ENCODE measurements at places on chromosomes 13 and 19.

- DNase-seq = peak; percentile 7
Observed at GRCh38 chr19:9792206-9793070, 23.9 kb upstream of the ZNF846 start.

DNA sequence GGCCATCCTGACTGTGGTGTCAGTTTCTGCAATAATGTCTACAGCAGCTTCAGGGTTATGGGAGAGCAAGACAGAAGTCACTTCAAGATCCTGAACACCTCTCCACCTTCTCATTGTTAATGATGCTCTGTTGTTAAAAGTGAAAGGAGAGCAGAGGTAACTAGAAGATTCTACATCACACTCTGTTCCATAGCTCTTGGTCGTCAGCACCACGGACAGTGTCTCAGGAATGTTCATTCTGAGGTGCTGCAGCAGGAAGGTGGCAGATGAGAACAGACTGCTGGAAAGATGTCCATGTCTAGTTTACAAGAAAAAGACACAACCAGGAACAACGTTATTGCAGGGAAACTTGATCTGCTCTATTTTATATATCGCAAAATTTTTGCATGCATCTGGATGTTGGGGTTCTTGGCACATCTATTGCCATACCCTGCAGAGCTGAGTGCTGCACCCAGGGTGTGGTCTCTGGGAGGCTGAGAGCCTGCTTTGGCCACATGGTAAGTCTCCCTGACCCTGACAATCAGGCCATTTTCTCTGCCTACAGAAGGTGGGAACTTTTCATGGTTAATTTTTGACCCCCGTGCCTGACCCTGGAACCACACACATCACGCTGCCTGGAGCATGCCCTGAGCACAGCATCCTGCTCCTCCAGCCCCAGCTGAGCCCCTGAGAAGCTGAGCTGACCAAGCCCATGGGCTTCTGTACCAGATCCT is 12.7 kb downstream of the CEACAM21 start:
- no peak for DNase-seq

DNA sequence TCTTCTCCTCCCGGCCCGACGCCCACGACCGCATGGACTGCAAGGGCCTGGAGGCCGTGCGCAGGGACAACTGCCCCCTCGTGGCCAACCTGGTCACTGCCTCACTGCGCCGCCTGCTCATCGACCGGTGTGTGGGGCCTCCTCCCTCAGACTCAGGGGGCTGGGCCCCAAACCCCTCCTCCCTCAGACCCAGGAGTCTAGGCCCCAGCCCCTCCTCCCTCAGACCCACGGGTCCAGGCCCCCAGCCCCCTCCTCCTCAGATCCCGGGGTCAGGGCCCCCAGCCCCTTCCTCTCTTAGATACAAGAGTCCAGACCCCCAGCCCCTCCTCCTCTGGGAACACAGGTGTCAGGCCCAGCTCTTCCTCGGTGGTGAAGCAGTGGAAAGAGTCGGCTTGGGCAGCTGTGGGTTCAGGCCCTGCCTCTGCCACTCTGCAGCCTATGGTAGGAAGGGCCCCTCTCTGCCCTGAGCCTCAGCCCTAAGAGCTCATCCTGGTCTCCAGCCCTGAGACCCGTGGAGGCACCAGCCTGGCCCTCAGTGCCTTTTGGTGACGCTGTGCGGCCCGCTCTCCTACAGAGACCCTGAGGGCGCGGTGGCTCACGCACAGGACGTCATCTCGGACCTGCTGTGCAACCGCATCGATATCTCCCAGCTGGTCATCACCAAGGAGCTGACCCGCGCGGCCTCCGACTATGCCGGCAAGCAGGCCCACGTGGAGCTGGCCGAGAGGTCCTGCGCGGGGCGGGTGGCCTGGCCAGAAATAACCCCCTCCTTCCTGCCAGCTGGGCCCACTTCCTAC is 3.7 kb upstream of the SPIB start:
- DNase-seq = no peak

GRCh38 chr13:110161112-110161882 is 145.7 kb downstream of the COL4A1 start:
- no peak for DNase-seq

DNA sequence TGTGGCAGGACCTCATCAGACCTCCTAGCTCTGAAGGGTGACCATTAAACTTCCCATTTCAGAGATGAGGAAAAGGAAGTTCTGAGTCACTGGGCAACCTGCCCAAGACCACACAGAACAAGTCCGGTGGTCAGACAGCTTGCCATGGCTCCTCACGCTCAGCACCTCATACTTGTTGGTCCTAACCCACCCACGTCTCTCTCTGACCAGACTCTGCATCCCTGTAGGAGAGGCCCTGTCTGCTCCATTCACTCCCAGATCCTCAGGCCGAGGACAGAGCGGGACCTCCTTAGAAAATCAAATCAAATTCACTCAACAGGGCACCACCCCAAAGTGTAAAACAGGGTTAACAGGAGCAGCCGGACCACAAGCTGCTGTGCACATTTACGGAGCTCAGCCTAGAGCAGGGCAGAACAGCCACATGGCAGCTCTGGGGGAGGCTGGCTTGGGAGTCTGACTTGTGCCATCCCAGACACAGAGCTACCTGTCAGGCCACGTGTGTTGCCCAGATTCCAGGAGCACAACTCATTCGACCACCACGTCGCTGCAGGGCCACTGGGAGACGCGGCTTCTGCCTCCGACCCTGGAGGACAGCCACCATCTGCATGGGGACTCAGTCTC is 1.7 kb downstream of the MIER2 start:
- DNase-seq = no peak

Measured in NCI-H187 (cell line).